Stimulated activated CD4-positive, alpha-beta T cell treated with anti-CD3 and anti-CD28 coated beads, Interleukin-15, amount 100 ng/mL, for 1 hour (primary cell): ENCODE measurements at places on chromosomes 1 and 21.

- no peak for DNase-seq
Measured at GRCh38 chr1:25837262-25837875, 17.6 kb downstream of the MTFR1L start.

DNA sequence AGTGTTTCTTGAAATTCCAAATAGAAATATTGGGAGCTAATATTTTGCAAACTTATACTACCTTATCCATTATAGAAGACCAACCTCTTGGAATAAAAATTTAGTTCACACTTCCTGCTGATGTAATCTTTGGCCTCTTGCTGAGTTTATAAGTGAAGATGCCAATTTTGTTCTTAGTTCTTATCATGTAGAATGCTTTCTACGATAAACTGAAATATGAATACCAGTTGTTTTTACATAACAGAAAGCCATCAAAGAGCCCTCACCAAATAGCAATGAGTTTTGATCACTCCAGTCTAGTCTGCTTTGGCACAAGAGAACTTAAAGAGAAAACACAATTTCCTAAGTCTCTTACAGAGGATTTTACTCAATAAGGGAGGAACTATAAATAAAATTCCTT is 89.5 kb downstream of the DENND1B start:
- no peak for DNase-seq

DNA sequence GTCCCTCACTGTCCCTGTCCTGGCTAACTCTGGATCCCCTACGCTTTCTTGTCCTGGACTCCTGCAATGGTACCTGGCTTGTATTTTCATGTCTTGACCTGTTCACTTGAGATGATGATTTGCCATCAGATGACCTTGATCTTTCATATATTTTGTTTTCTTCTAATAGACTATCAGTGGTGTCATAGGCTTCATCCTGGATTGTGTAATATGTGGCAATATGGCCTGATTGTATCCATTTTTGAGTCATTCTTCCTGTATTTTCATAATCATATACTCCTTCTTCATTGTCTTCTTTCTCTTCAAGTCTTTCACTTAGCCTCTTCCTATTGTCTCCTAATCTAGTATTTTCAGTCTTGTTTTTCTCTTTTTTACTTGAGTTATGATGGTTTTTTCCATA is 11.1 kb downstream of the FLG start:
- DNase-seq: no peak

GRCh38 chr1:150183061-150183460 is 33.3 kb downstream of the PLEKHO1 start:
- DNase-seq: no peak

- no peak for DNase-seq
Measured at GRCh38 chr1:68963353-68963752, 466.5 kb upstream of the DEPDC1 start.

DNA sequence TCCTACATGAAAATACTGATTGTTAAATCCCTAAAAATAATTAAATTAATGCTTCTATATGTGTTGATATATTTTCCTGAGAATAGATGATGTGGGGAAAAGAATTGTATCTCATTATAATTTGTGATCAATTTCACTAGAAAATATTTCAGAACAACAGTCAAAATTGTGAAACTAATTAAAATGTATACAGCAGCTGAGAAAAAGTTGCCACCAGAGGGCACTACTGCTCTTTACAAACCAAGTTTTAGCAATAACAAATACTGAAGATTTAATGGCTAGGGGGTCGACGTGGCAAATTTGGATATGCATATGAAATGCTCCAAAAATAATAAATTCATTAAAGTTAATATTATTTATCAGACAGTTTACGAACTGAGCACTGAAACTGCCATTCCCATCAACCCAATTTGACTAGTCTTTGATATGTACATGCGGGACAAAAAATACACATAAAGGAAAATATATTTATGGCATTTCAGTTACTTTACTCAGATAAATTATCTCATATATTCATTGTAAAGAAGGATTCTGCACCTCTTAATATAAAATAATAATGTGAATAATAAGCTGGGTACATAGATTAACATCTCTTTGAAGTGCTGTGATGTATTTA is 96.3 kb upstream of the TMPRSS15 start:
- DNase-seq: no peak

GRCh38 chr1:16969057-16969611 is 11.3 kb downstream of the MFAP2 start:
- no peak for DNase-seq

- DNase-seq: no peak
Measured at GRCh38 chr1:100010804-100011203, 41.0 kb downstream of the SLC35A3 start.

DNA sequence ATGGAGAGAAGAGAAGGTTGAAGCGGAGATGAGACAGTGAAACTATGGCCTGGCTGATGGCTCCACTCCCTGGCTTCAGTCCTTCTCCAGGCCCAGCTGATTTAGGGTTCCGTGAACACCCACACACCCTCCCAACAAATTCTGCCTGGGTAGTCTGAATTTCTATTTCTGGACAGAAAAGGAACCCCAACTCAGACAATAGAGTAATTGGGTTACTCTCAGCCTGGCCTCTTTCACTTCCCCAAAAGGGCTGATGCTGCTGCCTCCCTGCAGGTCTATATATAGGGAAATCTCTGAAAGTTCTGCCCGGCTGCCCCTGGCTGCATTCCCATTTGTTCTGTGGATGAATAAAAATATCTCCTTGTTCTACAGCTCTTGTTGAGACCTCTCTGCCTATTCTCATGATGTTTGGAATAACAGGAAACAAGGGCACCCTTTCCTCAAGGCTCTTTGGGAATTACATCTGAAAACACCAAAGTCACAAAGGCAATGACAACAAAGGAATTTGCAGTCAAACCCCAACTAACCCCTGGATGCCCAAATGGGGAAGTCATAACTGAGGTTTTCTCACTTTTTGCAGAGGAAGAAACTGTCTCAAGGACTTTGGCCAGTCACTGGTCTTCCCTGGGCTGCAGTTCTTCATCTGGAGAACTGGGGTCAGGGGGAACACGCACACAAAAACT is 11.4 kb upstream of the ZSCAN20 start:
- no peak for DNase-seq

- no peak for DNase-seq
Measured at GRCh38 chr1:42000766-42001165, 82.0 kb upstream of the HIVEP3 start.

DNA sequence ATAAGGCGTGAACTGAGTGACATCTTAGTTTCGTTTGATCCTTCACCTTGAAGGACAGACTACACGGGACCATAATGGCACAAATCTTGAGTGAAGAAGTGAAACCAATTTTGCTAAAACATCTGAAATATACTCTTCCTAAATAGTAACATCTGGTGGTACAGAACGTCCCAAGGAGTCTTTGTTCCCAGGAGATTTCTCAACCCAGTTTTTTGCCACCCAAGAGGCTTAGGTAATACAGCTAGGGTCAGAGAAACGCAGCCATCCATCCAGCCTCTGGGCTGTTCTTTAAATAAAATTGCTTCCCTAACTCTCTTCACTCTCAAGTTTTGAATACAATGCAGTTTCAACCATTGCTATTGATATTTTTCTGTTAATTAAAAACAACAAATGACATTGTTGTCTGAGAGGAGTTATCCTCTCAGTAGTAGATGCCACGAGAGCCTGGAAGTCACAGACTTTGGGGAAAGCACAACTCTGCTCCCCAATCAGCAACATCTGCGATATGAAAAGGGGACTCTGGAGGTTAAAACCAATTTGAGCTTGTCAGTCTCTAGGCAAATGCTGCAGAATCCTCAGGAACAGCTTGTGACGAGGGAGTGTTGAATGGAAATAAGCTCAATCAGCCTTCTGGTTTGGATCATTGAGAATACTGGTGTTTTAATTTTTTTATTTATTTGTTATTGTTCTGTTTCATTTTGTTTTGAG is 394.3 kb upstream of the ADGRL2 start:
- DNase-seq: no peak

GRCh38 chr1:207084701-207085180 is 3.9 kb upstream of the C4BPB start:
- DNase-seq: no peak

- no peak for DNase-seq
Measured at GRCh38 chr1:106304106-106304505, 752.4 kb upstream of the PRMT6 start.

DNA sequence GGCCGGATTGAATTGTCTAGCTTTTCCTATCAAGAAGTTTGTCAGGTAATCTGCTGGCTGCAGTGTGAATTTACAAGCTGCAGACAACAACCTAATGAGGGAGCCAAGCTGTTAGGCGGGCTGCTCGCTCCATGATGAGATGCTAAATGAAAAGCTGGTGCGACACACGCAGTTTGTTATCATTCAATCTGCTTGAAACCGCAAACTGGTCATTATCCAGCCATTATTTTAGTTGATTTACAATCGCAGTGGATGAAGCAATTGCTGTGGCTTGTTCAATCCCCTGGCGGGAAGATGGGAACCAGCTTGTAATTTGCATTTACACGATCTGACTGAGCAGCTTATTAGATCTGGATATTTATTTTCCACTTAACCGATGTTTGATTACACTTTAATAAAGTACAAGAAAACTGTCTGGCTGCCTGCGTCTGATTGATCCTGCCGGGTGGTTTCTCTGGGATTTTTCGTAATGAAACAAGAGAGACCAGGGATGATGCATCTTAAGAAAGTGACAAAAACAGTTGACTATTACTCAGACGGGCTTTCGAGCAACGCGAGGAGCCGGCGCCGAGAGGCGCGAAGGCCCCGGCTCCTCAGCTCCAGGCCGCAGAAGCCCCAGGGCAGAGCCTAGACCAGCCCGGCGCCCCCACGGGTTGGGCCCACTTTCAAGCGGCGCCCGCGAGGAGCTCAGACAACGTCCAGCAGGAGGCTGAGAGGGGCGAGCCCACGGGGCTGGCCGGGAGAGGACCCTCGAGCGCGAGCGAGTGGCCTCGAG is 118.0 kb upstream of the BARHL2 start:
- no peak for DNase-seq

- DNase-seq: no peak
Measured at GRCh38 chr1:214029796-214030195, 42.0 kb downstream of the PROX1 start.

- DNase-seq: no peak
Measured at GRCh38 chr1:55359611-55360010, 144.4 kb upstream of the USP24 start.

DNA sequence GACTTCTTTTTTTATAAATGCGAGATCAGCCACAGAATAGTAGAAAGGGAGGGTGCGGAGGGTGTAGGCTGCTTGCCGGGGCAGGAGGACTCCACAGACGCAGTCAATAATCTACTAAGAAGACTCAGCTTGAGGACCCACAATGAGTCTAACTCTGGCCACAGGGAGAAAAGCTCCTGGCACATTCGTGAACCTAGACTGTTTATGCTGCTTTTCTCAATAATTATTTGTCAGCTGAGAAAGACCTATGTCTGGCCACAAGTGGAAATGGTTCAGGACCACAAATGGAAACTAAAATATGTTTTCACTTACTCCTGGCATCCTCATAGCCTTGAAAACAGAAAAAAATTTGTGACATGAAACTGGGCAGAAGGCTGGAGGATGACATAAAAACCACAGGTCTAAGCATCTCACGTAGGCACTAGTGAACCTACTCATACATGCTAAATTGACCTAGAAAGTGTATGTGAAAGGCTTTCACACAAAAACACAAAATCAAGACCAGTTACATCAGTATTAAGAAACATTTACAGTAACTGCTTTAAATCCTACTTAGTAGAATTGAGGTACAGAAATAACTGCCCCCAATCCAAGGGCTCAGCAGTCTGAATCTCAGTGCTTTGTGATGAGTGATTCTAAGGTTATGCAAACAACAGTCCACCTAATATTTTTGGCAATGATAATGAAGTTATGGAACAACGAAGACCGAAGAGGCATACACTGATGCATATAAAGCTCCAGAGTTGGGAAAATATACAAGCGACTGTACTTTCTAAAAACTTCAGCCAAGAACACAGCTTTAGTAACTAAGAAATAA is 159.5 kb downstream of the SLC45A1 start:
- DNase-seq: no peak

DNA sequence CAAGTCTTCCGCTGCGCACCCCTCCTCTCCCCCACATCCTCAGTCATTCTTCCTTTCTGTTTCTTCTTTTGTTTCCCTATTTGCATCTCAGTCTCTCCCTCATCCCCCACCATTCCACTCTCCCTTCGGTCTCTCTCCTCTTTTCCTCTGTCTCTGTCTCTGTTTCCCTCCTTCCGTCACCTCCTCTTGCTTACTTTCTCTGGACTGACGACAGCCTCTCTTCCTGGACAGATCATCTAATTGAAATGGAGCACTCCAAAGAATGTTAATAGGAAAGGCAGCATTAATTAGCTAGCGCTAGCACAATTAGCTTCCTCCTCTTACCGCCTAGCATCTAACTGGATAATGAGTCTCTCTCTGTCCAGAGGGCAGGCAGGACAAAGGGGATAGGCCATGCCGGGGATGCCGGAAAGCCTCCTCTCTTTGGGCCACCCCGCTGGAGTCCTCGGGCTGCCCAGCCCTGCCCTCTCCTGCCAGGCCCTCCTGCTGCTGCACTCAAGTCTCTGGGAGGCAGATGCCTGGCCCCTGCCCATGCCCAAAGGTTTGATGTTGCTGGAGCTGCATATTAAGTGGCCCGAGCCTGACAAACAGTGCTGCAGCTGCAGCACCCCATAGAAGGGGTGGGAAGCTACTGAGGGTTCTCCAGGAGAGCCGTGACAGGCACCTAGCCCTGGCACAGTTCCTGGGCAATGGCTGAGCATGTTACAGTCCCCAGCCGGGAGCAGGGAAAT is 20.8 kb downstream of the DISP3 start:
- no peak for DNase-seq

DNA sequence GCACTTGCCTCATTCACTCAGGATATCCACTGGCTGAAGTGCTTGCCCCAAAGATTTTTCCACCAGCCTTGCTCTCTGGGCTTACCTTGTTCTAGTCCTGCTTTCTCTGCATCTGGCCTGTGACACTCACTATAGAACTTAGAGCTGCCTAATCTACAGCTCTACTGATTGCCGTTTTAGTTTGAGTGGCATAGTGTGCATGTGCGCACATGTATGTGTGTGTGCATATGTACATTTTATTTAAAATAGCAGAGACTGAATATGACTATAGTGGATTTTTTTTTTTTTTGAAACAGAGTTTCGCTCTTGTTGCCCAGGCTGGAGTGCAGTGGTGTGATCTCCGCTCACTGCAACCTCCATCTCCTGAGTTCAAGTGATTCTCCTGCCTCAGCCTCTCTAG is 92.0 kb upstream of the CCDC190 start:
- DNase-seq: no peak

GRCh38 chr21:46144464-46145070 is 10.8 kb downstream of the FTCD start:
- no peak for DNase-seq

DNA sequence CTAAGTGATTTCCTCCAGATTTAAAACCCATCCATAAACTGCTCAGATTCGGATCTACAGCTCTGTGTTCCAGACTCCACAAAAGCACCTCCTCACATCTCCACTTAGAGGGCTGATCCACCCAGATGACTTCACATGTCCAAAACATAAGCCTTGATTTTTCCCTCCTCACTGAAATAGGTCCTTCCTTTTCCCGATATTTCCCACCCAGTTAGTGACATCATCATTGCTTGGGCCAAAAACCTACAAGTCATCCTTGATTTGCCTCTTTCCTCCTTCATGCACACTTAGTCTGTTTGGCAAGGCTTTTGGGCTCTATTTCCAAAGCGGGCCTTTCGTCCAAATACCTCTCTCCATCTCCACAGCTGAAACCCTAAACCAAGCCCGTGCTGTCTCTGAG is 32.3 kb downstream of the CCDC185 start:
- DNase-seq: no peak
